H1 (cell line): ENCODE measurements at places on chromosomes 5 and 9. TPM values are rescaled to one million over a fixed set of nuclear protein-coding genes. Genes with fewer than 3 reads are reported as not detected.

GRCh38 chr5:140367256-140368013, 7.4 kb downstream of the SLC4A9 start:
- no peak for DNase-seq

GRCh38 chr9:132985489-132985888, 7.0 kb downstream of the GFI1B start:
- DNase-seq = no peak

GRCh38 chr9:107137495-107138202, 145.4 kb upstream of the RAD23B start:
- DNase-seq = no peak

GRCh38 chr9:109733690-109734089, 46.3 kb upstream of the PALM2AKAP2 start:
- no peak for DNase-seq

GRCh38 chr5:91443761-91444467, 60.8 kb upstream of the ARRDC3 start:
- DNase-seq = no peak

DNA sequence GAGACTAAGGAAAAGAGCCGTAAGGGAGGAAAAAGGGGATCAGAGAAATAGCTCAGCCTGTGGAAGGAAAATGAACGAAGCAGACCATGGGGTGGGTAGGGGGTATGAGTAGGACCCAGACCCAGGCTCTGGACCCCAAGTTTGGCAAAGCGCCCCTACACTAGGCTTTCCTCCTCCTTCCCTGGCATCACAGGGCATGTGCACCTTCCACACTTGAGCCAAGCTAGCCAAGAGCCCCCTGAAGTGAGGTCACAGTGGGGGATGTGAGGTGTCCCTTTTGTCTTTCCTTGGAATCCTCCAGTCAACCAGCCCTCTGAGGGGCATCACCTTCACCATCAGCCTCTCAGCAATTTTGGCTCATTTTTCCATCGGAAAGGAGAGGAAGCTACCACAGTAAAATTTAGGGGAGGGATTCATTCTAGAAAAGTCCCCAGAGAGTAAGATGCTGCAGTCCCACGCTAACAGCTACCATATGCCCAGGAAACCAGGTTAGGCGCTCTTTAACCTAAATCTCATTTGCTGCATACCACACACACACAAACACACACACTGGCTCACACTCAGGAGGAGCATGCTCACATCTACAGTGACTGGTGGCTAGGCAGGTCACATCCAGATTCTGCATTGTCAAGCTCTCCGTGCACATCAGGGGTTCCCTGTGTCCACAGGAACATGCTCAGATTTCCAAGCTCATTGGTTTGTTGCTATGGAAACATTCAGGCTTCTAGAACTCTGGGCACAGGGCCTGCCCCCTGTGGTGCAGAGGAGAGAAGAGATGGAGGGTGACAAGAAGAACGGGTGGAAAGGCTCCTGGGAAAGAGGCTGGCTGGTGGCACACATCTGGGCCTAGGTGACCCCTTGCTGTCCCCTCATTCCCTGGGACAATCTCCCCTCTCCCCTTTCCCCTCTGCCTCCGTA, 9.9 kb downstream of the REEP2 start:
- DNase-seq = no peak

- no peak for DNase-seq
Measured at GRCh38 chr5:142686968-142687367, 1.1 kb upstream of the FGF1 start.

- no peak for DNase-seq
Measured at GRCh38 chr5:14594378-14595074, 12.9 kb downstream of the OTULINL start.

- DNase-seq = no peak
Measured at GRCh38 chr5:100517301-100517974, 17.7 kb upstream of the FAM174A start.

DNA sequence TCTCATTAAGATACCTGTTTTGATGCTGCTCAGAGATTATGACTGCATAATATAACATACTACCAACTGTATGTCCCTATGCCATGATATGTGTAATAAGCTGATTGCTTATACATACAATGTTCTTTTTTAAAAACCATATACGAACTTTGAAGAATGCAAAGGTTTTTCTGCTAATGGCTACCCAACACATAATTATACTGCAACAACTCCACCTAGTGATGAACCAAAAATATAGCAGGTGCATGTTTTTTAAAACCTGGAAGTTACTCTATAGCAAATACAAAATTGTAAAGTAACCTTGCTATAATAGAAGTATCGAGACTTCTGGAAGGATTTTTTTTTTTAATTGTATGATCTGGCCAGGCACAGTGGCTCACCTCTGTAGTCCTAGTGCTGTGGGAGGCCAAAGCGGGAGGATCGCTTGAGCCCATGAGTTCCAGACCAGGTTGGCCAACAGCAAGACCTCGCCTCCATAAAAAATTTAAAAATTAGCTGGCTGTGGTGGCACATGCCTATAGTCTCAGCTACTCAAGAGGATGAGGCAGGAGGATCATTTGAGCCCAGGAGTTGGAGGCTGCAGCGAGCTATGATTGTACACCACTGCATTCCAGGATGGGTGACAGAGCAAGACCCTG, 49.1 kb downstream of the HOMER1 start:
- DNase-seq = no peak

DNA sequence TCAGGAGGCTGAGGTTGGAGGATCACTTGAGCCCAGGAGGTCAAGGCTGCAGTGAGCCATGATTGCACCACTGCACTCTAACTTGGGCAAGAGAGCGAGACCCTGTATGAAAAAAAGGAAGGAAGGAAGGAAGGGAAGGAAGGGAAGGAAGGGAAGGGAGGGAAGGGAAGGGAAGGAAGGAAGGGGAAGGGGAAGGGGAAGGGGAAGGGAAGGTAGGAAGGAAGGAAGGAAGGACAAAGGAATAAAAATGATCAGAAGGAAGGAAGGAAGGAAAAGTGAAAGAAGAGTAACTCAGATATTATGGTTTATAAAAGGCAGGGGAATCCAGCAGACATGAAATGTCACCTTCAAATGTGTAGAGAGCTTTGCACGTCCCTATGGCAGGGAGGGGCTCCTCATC, 64.4 kb downstream of the USP20 start:
- DNase-seq = no peak

GRCh38 chr5:154274828-154275185, 84.3 kb downstream of the GALNT10 start:
- DNase-seq = no peak

GRCh38 chr9:98517761-98518160, 191.0 kb downstream of the GABBR2 start:
- DNase-seq = no peak

DNA sequence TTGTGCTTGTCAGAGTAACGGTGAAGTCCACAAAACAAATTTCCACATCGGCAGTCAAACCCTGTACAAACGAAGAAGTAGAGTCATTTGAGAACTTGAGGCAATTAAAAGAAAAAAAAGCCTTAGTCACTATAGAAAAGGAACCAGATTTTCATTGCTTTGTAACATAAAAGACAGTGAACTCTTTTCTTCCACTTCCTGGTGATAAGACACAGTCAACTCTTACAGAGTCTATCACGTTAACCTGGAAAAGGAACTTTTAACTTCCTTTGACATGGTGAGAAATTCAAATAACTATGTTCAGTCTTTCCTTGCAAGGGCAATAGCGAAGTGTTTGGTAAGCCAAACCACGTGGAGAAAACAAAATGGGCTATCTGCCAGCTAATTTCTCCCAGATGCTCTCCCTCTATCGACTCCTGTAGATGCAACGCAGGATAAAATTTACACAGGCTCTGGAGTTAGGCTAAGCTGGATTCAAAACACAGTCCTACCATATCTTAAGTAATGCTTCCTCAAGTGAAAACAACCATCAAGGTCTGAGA, 8.9 kb downstream of the ZFAND5 start:
- no peak for DNase-seq

GRCh38 chr9:75414371-75415160, 326.3 kb downstream of the OSTF1 start:
- no peak for DNase-seq

- DNase-seq = no peak
Measured at GRCh38 chr9:91726406-91727100, 223.5 kb downstream of the ROR2 start.

DNA sequence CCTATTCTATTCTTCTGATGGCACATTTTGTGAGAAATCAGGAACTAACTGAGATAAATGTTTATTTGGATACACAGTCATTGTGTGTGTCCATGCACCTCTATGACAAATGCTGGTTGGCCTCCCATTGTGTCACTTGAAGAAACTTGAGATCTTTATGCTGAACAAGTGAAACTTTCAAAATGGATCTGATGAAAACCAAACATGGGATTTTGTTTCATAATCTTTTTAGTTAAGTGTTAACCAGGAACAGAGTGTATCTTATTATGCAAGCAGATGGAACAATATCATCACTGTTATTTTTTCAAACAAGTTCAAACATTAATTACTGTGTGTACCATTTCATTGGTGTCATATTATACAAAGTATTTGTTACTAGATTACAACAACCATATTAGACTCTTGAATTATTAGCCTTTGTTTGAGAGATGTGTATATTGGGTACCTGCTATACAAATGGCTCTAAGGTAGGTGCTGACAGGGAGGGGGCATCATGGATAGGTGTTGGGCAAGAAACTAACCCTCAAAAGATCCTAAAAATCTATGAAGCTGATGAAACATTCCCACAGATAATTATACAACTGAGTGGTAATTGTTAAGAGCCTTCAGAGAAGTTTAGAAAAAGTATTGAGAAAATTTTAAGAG, 159.8 kb downstream of the PALM2AKAP2 start:
- no peak for DNase-seq

DNA sequence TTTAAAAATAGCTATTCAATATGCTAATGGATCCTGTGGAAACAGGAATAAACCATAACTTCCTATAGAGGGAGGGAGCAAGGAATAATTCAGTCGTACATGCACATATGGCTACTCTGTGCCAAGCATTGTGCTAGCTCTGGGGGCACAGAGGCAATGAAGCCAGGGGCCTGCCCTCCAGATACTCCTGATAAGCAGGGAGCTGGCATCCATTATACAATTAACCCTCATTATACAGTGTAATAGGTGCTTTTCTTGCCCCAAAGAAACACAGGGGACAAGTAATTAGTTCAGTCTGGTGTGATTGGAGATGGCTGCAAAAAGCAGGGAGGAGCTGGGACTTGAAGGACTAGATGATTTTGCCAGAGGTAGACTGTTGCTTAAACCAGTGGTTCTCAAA, 200.4 kb downstream of the SREK1 start:
- DNase-seq = no peak

- DNase-seq = no peak
Measured at GRCh38 chr5:79666758-79667157, 22.9 kb upstream of the CMYA5 start.

GRCh38 chr5:39486361-39486760, 61.6 kb upstream of the DAB2 start:
- DNase-seq = no peak

DNA sequence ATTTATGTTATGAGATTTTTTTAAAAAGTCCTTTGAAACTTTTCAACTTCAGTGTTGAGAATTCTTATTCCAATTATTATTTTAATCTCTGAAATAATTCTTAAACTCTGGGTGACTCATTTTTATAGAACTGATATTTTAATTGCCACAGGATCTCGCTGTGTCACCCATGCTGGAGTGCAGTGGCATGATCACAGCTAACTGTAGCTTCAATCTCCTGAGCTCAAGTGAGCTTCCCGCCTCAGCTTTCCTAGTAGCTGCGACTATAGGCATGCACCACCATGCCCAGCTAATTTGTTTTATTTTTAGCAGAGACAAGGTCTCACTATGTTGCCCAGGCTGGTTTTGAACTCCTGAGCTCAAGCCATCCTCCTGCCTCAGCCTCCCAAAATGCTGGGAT, 41.0 kb downstream of the DIMT1 start:
- no peak for DNase-seq

DNA sequence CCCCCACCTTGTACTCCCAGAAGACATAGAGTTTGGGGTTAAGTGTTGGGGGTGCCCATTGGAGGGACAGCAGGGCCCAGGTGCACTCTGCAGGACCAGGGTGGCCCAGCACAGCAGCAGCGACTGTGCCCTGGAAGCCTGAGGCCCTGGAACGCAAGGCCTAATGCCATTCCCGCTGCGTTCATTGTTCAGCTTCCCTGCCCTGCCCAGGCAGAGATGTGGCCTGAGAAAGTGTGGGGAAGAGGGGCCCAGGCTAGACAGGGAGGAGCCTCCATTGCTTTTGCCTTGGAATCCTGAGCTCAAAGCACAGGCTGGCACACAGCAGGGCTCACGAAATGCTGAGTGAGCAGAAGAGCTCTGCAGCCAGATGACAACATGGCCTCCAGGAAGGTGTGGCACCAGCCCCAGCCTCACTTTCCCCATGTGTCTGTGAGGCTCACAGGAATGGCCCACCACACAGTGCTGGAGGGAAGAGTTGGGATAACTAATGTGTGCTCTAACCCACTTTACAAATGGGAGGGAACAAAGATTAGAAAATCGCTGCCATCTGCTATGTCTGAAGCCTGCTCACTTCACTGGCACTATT, 19.4 kb downstream of the S1PR3 start:
- no peak for DNase-seq

GRCh38 chr9:15096972-15097371, 186.7 kb upstream of the FREM1 start:
- no peak for DNase-seq

- DNase-seq = no peak
Measured at GRCh38 chr9:131943351-131943841, 136.3 kb downstream of the MED27 start.

GRCh38 chr5:43008363-43009153, 31.6 kb downstream of the ANXA2R start:
- peak; percentile 90 for DNase-seq

GRCh38 chr9:113957351-113957750, 81.2 kb downstream of the ZNF618 start:
- no peak for DNase-seq

- DNase-seq = no peak
Measured at GRCh38 chr9:134526584-134527477, 114.8 kb upstream of the COL5A1 start.

DNA sequence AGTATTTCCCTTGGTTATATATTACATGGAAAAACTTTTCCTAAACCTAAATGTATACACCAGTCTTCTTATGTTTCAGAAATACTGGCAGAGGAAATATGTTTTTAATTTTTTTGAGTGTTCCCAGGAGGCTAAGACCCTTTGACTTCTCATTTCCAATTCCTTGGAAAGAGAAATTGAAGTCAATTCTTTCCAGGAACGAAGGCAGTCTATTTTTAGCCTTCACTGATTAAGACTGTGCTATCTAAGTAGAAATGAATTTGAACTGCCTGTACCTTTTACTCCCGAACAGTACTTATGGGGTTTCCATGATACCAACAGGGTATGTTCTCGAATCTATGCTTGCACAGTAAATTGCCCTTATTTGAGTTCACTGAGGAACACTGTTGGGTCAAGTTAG, 340.3 kb upstream of the CD180 start:
- no peak for DNase-seq

GRCh38 chr9:33840381-33840780, 23.4 kb downstream of the UBE2R2 start:
- DNase-seq = no peak

The GABRA6 gene
- total RNA-seq = not detected in 2 replicates

The SLC6A18 gene
- total RNA-seq = not detected in 2 replicates

The IFNK gene
- not detected in 2 replicates for total RNA-seq

The CTXN3 gene
- total RNA-seq = not detected in 2 replicates

The PCDHGB2 gene
- total RNA-seq = 2.8 and 2.9 TPM in 2 replicates

The FGF18 gene
- 0.63 and 1.3 TPM in 2 replicates for total RNA-seq

The CCL27 gene
- total RNA-seq = not detected in 2 replicates

The PHF24 gene
- 0.35 and 1.0 TPM in 2 replicates for total RNA-seq

The ZFP37 gene
- 4.4 and 5.1 TPM in 2 replicates for total RNA-seq

The TMEM174 gene
- not detected in 2 replicates for total RNA-seq

The GRIA1 gene
- 1.1 and 2.5 TPM in 2 replicates for total RNA-seq

The ANKRD18B gene
- total RNA-seq = 8.3 and 13.8 TPM in 2 replicates

The SOX30 gene
- total RNA-seq = not detected in 2 replicates
